ENCODE measurements at places on chromosomes 6 and 20. TPM values are rescaled to one million over a fixed set of nuclear protein-coding genes. Genes with fewer than 3 reads are reported as not detected.

KIAA1755 gene
- 1.4 TPM for total RNA-seq

LPIN3 gene
- total RNA-seq, result 23.4 TPM

KIAA0408 gene
- not detected for total RNA-seq

B4GALT5 gene
- total RNA-seq, result 20.1 TPM

TENT5A gene
- total RNA-seq, result 7.7 TPM
